ENCODE measurements at places on chromosomes 7 and 10.

DNA sequence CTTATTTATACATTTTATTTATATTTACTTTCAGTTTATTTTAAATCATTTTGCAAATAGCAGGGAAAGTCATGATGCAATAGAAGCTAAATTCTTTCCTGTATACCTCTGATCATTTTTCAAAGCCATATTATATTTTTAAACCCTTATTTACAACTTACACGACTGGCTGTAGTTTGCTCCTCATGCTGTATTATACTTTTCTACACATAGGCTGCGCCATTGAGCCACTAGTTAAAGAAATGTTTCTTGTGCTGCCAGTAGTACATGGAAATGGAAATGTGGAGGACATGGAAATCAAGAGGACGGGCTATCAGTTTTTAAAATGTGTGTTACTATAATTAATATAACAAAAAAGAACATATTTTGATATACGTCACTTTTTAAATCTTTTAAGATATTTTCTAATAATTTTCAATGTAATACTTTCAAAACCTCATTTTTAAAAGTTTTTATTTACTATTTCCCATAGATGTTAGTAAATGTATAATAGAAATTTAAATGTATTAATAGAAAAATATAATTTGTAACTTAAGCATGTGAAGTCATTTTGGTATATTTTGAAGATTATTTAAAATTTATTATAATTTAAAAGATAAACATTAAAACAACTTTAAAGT lies 118.5 kb downstream of the VTI1A start:
- peak; percentile 44 for DNase-seq

DNA sequence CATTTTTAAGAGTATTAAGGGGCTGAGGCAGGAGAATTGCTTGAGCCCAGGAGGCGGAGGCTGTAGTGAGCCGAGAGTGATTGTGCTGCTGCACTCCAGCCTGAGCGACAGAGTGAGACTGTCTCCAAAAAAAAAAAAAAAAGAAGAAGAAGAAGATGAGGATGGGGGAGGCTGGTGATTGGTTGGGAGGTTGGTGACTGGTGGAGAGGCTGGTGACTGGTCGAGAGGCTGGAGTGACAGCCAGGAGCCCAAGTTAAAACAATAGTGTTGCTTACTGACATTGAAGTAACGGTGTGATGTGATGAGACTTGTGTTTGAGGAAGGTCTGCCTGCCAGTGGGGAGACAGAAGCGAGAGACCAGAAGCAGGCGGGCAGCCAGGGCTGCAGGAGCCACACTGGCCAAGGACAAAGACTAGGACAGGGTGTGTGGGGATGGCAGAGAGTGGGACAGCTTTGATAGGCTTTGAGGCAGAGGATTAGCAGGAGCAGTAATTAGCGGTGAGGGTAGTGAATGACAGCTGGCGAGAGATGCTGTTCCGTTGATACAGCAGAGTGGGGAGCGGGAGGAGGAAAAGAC lies 4.9 kb downstream of the SRRT start:
- DNase-seq, result no peak

DNA sequence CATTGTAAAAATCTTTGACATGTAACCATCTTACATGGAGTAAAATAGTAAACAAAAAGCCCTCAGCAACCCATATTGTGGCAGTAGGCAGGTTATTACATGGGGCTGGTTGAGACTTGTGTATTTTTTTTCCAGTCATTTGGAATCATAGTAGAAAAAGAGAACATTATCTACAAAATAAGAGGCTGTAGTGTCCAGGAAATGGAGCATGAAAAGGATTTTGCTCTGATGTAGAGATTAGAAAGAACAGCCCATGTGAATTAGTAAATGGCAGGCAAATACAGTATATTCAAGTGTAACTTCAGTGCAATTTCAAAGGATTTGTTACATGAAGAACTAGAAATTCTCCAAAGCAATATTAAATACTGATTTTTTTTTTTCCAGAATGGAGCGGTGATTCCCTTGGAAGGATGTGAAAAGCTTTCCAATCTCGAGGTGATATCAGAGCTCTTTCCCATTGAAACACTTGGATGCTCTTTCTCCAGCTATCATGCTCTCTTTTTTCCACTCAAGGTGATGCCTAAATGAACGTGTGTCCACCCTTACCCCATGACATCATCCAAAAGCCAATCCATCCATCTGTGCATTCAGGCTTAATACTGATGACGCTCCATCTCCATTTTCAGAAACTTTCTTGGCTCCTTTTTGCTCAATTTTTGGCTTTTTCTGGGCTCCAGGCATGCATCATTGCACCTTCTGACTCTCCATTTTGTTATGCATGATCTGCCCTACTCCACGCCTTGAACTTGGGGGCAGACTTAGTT lies 1034.7 kb downstream of the TYW1 start:
- no peak for DNase-seq

DNA sequence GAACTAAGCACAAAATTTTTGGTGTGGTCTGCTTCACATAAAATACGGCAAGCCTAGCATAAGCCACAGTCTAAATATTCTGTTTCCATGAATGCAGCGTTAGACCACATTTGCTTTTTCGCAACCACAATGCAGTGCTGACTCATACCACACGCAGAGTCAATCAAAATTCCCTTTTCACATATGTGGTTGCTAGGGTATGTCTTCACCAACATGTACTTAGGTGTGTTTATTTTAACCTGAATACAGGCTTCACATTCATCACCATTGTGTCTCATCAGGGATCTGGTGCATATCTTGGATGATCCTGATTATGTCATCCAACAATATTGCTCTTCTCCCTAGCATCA lies 90.8 kb downstream of the CHN2 start:
- no peak for DNase-seq

DNA sequence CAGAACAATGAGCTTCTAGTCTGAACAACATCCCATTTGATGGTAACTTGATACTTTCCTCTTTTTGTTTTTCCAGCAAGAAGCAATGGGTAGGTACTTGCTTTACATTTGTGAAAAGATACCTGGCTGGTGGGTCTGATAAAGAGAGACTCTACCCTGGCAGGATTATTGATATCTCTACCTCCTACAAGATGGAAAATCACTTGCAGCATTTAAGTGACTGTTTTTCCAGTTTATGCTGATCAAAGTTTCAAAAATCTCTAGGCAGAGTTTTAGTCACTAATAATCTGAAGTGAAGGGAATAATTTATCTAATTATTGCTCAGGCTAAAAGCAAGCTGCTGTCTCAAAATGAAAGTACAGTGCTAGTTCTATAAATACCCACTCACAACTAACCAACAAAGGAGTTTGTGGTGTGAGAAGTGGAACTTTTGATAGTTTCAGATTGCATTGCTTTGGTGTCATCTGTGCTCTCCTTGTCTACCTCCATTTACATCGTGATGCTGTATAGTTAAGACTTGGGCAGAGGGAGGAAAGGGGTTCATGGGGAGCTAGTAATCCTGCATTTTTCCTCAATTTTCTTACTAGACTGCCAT lies 86.0 kb upstream of the ANKRD1 start:
- no peak for DNase-seq

GRCh38 chr7:27359181-27360125 lies 116.9 kb downstream of the EVX1 start:
- DNase-seq, result no peak

DNA sequence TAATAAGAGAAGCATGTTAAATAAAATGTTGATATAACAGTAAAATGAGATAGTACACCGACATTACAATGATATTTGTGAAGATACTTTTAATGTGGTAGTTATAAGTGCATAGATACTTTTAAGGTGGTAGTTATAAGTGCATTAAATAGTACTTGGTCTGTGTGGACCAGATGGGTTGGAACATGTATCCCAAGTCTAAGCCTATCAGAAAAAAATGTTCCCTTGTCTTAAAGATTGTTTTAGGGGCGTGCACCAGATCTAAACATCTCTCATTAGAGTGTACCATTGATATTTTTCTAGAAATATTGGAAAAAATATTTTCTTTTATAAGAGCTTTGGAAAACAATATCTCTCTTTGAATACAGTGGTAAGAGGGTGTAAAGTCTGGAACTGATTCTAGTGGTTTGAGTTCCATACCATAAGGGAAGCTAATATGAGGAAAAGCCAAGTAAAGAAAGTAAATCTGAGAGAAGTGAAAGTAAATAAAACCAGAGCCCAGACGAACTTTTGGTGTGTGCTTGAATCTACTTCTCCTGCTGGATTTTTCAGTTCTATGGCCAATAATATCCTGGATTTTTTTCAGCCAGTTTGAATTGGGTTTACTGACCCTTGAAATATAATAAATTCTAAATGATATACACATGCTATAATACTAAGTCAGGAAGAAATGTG lies 175.3 kb downstream of the MBL2 start:
- no peak for DNase-seq

GRCh38 chr10:43765516-43765915 lies 116.8 kb upstream of the ZNF32 start:
- DNase-seq, result no peak

DNA sequence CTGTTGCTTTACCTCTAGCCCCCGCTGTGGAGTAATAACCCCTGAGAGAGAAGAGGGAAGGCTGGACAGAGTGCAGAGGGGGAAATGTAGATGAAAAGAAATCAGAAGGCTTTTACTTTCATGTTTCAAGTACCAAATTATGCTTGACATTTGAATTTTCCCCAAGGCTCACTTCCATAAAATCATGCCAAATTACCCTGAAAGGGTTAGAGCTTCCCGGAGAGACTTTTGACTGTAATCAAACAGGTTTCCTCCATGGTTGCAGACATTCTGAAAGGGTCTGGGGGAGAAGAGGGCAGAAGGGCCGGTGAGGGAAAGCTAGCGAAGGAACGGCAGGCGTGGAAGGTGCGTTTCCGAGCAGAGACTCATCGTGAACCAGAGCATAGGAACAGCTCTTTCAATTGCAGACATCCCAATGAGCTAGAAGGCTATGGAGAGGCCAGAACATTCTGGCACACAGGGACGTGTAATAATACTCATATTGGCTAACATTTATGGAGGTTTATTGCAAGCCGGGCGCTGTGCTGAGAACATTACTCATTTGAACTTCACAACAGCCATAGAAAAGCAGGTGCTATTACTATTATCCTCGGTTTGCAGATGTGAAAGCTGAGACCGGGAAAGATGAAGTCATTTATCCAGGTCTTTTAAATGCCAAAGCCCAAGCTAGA lies 620.8 kb upstream of the AUTS2 start:
- DNase-seq, result no peak

- no peak for DNase-seq
These were observed 31.2 kb downstream of the GPRIN2 start for GRCh38 chr10:46525177-46525823.

- no peak for DNase-seq
These were observed 30.0 kb upstream of the SGMS1 start for GRCh38 chr10:50653758-50654157.

- no peak for DNase-seq
These were observed 624.8 kb downstream of the GRID1 start for GRCh38 chr10:85741626-85742300.

DNA sequence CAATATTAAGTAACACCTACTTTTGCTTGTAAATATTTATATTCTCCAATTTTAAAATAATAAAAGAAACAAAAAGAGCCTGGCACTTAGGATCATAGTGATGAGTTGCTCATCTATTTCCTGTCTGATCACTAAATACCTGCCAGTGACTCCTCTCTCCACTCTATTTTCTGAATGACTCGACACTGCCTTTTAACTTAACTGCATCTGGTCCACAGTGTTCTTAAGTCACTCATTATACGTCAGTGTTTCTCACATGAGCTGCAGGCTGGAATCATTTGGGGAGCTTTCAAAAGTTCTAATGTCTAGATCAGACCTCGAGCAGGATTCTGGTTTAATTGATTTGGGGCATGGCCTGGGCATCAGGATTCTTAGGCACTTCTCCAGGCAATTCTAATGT lies 78.0 kb upstream of the AGBL3 start:
- no peak for DNase-seq

DNA sequence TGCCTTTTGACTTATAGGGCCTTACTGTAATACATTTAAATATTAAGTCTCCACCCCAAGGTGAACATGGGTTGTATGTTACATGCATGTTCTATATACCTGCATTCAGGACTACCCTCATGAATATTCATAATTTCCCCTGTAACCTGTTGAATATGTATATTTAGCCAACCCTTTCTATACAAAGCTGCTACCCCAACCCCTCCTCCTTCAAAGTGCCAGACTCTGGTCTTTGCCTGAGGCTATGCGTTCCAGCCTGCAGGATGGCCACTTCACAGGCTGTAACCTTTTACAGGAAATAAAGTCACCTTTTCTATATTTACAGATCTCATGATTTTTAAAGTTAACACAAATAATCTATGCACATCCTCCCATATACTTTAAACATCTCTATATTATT lies 10.1 kb upstream of the UNC5B start:
- DNase-seq, result no peak

DNA sequence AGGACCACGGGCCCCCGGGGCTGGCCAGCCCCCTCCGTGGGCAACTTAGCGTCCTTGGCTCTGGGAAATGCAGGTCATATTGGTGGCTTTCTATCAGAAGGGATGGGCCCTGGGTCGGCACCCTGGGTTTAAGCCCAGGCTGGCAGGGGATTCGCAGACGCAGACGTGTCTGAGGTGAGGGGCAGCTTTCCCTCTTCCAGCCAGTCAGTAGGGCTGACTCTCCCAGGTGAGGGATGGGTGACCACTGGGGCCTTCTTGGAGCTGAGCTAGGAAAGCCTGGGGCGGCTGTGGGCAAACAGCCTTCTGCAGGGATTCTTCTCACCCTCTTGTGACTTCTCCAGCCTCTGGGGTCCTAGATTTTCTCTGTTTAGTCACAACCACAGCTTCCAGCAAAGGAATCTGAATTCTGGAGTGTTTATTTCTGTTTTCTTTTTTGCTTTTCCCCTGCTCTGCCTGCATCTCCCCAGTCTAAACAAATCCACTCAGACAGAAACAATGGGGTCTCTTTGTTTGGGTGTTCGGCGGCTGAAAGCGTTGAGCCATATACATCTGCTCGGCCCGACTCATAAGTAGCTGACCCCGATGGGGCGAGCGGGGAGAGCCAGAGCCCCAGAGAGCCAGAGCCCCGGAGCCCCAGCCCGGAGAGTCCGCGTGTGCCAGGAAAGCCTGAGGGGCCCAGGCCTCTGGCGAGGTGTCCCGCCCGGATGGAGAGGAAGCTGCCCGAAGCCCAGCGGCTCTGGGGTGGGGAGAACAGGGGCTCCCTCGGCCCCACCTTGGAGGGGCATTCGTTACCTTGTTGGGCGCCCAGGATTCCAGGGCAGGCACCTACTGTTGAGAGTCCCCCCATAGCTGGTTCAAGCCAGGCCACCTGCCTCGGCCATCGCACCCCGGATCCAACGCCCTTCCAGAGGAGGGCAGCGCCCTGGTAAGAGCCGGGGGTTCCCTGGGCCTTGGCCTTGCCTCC lies 2.0 kb downstream of the MNX1 start:
- no peak for DNase-seq

GRCh38 chr7:6165521-6166320 lies 106.7 kb downstream of the CYTH3 start:
- DNase-seq, result no peak

DNA sequence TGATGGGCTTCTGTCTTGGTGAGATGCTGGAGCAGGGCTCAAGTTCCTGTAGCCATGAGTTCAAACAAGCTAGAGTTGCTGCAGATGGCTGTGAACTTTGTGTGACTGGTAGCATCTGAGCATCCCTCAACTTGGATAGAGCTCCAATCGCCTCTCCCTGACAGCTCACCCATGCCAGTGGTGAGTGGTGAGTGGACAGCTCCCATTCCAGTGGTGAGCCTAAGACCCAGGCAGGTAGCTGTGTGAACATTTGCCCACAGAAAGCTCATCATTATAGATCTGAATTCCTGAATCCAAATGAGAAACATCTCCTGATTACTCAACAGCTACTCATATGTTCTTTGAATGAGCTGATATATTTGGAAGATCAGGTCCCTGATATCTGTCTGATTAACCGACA lies 25.3 kb downstream of the STEAP1B start:
- no peak for DNase-seq

All from H9 (cell line).